CD8-positive, alpha-beta memory T cell (primary cell): ENCODE measurements at places on chromosomes 5 and 9. TPM values are rescaled to one million over a fixed set of nuclear protein-coding genes. Genes with fewer than 3 reads are reported as not detected.

DNA sequence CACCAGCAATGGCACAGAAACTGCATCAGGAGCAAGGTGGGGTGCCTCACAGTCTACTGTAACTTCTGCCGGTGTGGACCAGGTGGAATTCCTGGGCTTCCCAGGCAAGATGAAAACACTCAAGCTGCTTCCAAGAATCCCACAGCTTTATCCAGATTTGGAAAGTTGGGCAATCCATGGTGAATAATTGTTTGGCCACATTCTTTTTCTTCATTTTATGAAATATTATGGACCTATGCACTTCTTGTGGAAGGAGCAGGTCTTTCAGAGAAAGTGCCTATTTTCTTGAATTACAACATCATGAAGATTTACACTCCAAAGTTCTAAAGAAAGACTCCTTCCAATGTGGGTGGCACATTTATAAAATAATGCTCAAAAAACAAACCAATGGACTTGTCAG is 503.6 kb downstream of the SEMA5A start:
- H3K27ac ChIP-seq: no peak overlapping the region
- no peak for DNase-seq
- H3K4me1 ChIP-seq: no peaks in the 10 kb centered on the region
- H3K4me3 ChIP-seq: no peak overlapping the region
- H3K27me3 ChIP-seq: no peaks in the 10 kb centered on the region
- H3K36me3 ChIP-seq: no peaks in the 10 kb centered on the region

RANBP6 gene
- 19.7 TPM for total RNA-seq

BTNL9 gene
- not detected for total RNA-seq

GRCh38 chr9:113570106-113570505 is 106.6 kb downstream of the RGS3 start:
- no peaks in the 10 kb centered on the region for H3K27me3 ChIP-seq
- H3K4me1 ChIP-seq: peaks cover 16% of the 10 kb centered on the region
- no peak for DNase-seq
- no peaks in the 10 kb centered on the region for H3K36me3 ChIP-seq

DNA sequence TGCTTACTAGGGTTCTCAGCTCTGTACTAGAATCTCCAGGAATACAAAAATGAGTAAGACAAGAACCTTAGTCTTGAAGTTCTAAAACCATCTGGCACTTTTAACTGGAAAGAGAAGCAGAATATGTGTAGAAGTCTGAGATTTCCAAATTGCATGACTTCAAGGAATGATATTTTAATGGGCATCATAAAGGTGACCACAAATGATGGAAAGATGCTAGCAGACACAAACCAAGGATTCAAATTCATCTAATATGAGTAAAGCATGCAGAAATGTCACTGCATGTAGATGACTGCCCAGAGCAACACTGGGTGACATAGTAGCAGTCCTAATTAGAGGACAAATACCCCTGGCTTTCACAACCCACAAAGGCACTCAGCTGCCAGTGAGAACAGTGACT is 117.2 kb downstream of the RPS23 start:
- no peak overlapping the region for H3K27ac ChIP-seq
- no peaks in the 10 kb centered on the region for H3K4me1 ChIP-seq
- H3K36me3 ChIP-seq: no peaks in the 10 kb centered on the region
- no peak overlapping the region for H3K4me3 ChIP-seq

- H3K27me3 ChIP-seq: no peaks in the 10 kb centered on the region
- no peak within 1 kb of the TSS for H3K27ac ChIP-seq
- no peaks in the 10 kb centered on the region for H3K4me1 ChIP-seq
- no peaks in the 10 kb centered on the region for H3K36me3 ChIP-seq
- DNase-seq: no peak
Observed at GRCh38 chr9:117704024-117704575, at the start of gene TLR4. TSS of gene TLR4 (plus strand) at chr9:117704403. CDS start at chr9:117704473, 70 bp downstream.
